ENCODE measurements at places on chromosomes 1 and 21.

DNA sequence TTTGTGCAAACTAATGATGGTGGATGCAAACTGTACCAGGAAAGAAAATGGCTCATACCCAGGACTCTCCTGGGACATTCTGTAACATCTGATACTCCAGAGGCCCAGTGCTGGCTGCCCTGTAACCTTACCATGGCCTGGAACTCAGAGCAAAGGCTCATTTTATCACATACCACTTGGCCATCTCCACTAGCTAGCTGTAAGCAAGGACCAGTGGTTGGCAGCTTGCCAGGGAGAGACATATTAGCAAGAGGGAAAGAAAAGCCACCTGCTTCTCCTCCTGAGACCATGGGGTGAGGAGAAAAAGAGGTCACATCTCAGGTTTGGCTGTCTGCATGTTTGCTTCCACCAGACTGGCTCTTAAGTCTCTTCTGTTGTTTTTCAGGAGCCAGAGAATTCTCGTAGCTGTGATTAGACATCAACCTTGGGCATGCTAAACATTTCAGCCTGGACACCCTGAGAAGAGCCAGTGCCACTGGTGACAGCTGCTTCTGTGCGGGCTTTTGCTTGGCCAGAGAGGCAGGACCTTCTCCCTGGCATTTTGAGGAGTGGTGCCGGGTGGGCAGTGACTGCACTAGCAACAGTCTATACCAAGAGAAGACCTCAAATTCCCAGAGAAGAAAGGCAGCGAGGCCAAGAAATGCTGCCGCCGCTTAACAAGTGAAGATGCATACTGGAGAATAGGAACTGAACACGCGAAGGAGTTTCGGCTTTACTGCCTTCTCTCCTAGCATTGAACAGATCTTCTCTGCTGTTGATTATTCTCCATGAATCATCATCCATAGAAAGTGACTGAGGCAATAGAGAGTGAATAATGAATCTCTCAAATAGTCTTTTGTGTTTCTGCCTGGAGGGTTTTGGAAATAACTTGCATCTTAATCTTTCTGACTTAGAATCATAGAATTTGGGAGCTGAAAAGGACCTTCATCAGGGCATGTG, 6.7 kb upstream of the INKA2 start:
- DNase-seq: peak; percentile 42

DNA sequence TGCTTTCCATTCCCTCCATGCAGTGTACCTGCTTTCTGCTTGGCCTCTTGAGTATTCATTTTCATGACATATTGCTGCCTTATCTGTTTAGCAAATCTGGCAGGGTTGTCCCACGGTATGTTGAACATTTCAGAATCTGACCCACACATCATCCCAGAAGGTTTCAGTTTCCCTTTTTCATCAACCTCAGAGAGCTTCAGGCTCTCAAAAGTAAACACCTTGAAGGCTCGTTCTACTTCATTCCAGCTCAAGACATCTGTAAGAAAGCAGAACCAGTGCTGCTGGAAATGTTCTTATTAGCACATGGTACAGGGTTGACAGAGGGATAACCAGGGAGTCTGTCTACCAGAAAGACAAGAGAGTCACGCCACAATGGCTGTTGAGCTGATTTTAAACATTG, 103.6 kb downstream of the SPAG17 start:
- DNase-seq: no peak

DNA sequence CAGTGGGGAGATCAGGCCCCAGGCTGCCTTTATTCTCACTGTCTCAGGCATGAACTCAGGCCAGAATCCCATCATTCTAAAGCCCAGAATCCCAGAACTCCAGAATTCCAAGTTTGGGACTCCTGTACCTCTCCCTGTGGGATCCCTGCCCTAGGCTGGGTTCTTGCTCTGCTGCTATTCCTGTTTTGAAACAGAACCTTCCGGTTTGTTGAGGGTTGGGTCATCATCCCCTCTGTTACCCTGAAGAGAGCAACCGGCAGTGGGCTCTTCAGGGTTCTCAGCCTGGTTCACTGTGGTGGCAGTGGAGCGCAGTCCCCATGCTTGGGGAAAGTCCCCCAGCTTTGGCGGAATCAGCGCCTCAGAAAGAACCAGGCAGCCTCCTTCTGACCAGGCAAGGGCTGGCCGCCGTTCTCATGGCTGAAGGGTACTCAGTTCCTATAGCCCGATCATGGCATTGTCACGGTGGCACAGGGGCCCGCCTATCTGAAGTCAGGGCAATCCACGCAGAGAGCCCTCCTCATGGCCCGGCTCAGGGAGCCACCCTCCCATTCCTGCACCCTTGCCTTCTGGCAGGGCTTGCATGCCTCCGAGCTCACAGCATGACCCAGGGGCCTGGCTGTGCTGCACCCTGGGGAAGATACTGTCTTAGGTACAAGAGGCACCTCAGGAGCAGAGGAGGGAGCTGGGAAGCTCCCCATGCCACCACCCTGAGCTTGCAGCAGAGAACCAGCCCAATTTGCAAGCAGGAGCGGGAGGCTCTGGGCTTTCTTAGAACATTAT, 335.6 kb upstream of the VAMP3 start:
- DNase-seq: no peak

DNA sequence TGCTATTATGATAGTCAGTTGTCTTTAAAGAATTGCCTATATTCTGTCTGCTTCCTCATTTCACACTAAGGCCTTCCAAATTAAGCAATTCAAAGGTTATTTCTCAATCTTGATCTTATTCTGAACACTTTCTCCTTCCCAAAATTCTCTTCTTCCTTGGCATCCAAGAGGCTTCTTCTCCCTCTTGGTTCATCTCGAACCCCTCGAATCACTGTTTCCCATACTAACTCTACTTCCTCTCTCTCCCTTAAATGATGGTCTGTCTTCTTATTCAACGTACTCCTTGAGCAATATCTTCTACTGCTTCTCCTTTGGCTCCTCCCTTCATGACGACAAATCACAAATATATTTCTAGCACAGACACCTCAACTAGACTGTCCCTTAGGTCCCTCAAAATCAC, 4.5 kb downstream of the COPA start:
- no peak for DNase-seq

DNA sequence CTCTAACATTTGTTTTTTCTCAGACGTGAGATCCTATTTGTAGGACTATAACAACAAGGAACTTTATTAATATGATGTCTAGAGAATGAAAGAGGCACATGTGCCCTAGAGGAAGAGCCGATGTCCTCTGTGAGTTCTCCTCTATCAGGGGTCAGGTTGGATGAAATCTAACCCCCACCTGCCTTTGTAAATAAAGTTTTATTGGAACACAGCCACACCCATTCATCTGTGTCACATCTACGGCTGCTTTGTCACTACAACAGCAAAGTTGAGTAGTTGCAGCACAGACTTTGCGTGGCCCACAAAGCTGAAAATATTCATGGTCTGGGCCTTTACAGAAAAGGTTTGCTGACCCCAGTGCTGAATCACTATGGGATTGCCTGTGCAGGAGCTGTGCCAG, 571 bp upstream of the CAPN9 start:
- DNase-seq: no peak

DNA sequence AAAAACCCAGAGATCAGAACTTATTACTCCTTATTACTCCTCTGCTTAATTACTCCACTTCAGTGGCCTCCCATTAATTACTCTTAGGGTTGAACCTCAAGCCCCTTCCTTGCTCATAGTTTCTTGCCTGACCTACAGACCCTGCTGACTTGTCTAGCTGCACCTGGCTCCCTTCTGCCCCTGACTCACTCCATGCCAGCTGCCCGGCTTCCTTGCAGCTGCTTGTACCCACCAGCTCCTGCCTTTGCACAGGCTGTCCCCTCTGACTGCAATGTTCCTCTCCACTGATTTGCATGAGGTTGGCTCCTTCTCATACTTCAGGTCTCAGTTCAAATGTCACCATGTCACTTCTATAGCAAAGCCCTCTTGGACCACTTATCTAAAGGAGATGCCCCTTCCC, 1.9 kb upstream of the PTPRU start:
- DNase-seq: no peak

DNA sequence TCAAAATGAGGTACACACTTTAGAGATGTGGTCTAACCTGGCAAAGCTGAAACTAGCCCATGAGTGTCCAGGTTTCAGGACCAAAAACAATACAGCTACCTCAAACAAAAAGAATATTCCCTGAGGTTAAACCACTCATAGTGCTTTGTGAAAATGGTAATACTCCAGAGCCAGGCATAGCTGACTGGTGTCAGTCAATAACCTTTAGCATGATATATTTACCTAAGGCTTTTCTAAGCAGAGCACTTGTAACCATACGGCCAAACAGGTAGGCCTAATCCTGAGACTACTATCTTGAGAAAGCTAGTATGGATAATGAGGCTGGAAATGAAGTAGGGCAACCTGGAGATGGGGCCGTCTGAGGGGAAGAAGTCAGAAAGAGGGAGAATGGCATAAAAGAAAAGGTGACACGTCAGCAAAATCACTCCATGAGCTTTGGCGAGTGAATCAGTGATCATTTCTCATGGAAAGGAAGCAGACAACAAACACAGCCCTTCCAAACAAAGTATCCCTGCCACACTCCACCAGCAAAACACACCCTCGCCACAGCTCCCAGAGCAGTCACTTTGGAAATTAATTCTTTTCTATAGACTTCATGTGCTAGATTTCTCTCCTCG, 1.7 kb upstream of the LRRC52 start:
- no peak for DNase-seq

DNA sequence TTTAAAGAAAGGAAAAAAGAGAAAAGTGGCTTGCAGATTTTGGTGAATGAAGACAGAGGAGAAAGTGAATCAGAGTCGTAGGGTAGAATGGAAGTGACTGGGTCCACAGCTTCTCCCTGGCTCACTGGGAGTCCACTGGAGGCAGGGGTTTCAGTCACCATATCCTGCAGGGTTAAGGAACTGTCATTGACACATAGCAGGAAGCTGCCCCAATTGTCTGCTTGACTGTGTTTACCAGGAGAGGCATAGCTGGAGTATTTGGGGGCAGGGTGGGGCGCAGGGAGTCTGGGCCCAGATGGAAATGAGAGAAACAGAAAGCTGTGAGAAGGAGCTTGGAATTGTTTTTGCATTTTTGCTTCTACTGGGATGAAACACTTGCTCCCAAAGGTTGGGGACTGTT, 228.8 kb upstream of the CSF3R start:
- no peak for DNase-seq

DNA sequence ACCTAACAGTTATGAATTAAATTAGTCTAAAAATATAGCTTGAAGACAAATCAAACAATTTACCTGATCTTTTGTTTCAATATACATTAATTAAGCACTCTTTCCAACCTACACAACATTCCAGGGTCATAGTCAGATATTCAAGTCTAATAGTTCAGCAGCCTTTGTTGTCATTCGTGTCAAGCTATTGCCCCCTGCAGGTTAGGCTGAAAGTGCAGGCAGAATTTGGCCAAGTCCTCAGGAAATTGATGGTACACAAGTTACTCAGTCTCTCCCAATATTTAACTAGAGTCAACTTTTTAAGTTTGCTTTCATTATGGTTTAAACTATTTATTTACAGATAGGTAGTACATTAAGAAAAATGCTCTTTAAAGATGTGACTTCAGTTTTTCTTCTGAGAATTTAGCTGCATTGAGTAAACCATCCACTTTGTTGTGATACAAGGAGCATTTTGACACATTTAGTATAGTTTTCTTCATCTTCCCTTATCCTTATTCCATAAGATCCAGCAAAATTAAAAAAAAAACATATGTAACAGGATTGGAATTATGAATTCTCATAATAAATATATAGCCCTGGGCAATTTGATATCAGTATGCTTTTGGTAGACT, 130.3 kb upstream of the DPYD start:
- DNase-seq: peak; percentile 74

GRCh38 chr1:155218854-155219591, 10.5 kb downstream of the MTX1 start:
- DNase-seq: peak; percentile 6

- DNase-seq: no peak
Measured at GRCh38 chr1:179202161-179202560, 27.3 kb downstream of the ABL2 start.

DNA sequence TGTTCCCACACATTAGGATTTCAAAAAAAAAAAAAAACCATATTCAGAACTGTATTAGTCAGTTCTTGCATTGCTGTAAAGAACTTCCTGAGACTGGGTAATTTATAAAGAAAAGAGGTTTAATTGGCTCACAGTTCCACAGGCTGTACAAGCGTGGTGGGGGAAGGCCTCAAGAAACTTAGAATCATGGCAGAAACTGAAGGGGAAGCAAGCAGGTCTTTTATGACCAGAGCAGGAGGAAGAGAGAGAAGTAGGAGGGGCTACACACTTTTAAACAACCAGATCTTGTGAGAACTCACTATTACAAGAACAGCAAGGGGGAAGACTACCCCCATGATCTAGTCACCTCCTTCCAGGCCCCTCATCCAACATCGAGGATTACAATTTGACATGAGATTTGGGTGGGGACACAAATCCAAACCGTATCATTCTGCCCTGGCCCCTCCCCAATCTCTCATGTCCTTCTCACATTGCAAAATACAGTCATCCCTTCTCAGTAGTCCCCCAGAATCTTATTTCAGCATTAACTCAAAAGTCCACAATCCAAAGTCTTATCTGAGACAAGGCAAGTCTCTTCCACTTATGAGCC, 51.8 kb downstream of the POU2F1 start:
- DNase-seq: no peak

DNA sequence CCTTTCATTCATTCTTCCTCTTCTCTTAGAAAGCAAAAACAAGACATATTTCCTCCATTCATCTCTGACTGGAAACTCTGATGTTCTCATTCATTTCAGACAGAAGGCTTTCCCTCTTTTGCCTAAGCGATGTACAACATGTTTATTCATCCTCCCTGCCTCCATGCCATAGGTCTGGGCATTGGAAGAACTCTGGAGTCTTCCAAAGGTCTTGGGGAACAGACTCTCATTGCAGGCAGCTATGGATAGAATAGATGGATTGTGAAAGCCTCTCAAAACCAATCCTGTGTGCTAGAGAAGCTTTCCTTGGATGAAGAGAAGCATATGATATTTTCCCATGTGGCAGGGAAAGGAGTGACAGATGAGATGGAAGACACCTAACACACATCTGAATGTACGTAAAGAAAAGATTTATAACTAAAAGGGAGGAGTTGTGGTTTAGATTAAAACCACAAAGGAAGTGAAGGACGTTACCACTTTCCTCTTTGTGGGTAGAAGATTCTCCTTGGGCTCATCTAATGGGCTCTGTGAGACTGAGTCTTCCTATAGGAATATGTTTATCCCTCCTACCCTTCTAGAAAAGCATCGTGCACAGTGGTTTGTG, 38.7 kb downstream of the BCL9 start:
- DNase-seq: no peak

DNA sequence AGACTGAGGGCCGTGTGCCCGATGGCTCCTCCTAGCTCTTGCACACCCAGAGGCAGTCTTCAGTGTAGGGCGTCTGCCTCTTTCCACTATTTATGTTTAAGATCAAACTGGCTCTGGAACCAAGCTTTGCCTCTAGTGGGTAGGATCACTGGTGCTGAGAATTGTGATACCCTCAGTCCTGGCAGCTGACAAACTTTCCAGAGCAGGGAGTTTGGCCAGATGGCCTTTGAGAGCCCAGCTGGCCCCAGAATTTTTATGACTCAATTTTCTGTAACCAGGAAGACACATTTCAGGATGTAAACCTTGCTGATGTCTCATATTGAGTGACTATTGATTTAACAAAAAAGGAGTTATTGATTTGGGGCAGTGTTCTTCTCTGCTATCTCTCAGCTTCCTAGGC, 6.7 kb downstream of the COQ8A start:
- DNase-seq: no peak

Data from COR-L47 (cell line).